ENCODE measurements at places on chromosomes 6 and 20. TPM values are rescaled to one million over a fixed set of nuclear protein-coding genes. Genes with fewer than 3 reads are reported as not detected.

WFDC12 gene
- total RNA-seq = not detected

FAM217A gene
- total RNA-seq = 0.48 TPM

SNAP91 gene
- total RNA-seq = 0.72 TPM

GRCh38 chr20:62792182-62792939 is 3.9 kb upstream of the MRGBP start:
- no peak for DNase-seq

GRCh38 chr6:156980948-156981347 is 203.8 kb downstream of the ARID1B start:
- no peak for DNase-seq

- no peak for DNase-seq
Measured at GRCh38 chr6:47206626-47207025, 103.1 kb downstream of the TNFRSF21 start.

DNA sequence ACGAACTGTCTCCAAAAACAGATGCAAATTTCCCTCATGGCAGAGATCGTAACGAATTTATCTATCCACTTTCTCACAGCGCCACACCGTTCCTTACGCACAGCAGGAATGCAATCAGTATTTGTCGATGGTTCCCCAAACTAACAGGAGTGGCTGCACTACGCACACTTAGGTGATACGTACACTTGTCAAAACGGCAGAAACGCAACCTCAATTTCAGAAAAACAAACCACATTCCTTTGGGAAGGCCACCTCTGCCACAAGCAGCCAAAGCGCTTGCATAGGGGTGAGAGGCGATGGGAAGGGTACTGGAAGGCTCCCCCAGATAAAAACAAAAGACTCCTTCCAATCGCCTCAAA is 638 bp downstream of the MDN1 start:
- DNase-seq = peak; percentile 29

DNA sequence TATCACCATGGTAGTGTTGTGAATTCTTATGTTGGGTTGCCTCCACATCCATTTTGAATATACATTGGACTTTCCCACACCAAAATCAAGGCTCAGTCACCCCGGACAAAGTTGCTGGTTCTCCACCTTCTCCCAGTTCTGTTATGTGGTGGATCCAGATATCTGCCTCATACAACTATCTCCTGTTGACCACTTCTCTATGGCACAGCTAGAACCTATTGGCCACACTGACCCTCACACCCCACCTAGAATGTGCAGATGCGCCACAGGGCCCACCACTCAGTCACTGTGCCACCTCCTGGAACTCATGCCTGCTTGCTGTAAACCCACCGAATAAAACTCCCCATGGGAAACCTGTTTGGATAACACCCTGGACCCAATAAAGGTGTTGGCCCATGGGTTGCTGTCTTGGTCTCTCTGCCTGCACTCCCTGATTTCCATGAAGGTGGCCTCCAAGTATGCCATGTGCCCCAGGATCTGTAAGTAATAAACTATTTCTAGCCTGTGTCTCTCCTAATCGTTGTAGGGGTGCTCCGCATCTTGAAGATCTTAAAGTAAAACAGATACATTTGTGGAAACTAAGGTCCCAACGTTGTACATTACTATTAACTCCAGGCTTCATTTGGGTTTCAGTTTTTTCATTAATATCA is 7.2 kb upstream of the NQO2 start:
- no peak for DNase-seq

Data from umbilical cord (tissue), 2 donors.